NCI-H524 treated with DMSO at 0.1 percent for 48 hours (cell line): ENCODE measurements at places on chromosomes 7 and 10.

DNA sequence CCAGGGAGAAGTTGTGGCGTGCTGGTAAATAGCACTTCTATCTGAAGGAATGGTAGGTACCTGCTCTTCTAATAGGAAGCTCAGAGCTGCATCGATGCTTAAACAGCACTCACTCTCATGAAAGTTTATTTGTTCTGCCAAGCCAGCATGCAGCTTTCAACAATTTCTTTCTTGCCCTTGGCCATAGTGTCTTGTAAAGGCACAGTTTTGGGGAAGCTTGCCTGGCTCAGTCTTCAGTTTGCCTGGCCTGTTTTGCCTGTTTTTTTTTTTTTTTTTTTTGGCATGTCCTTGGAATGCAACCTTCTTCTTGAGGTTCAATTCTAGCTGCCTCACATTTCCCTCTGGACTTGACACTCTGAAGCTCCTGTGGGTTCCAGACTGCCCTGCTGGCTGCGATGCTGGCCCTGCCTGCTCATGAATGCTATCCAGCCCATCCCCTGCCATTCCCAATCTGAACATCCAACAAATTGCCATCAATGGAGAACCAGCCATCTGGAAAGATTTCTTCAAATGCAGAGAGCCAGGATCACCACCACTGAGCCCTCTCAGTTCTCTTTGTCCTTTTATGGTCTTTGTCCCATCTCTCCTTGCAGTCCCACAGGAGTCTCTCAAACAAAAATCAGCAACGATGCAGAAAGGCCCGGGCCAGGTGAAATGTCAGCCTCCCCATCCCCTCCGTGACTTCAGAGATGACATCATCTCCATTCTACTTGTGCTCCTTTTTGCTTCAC, 133.9 kb downstream of the ANLN start:
- no peak for DNase-seq

DNA sequence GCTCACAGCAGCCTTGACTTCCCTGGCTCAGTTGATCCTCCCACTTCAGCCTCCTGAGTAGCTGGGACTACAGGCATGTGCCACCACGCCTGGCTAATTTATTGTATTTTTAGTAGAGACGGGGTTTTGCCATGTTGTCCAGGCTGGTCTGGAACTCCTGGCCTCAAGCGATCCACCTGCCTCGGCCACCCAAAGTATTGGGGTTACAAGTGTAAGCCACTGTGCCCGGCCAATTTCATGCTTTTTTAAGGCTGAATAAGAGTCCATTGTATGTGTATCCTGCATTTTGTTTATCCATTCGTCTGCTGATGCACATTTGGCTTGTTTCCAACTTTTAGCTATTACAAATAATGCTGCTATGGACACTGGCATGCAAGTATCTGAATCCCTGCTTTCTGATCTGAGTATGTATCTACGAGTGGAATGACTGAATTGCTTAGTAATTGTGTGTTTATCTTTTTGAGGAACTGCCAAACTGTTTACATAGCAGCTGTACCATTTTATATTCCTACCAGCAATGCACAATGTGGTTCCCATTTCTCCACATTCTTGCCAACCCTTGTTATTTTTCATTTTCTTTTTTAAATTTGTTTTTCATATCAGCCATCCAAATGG, 37.3 kb upstream of the TPST1 start:
- no peak for DNase-seq

GRCh38 chr10:101569622-101570427, 18.2 kb downstream of the POLL start:
- DNase-seq = no peak

- DNase-seq = no peak
These were observed 73.1 kb upstream of the SAMD8 start for GRCh38 chr10:75038335-75038734.

- no peak for DNase-seq
These were observed 100.7 kb downstream of the HIP1 start for GRCh38 chr7:75637854-75638593.

DNA sequence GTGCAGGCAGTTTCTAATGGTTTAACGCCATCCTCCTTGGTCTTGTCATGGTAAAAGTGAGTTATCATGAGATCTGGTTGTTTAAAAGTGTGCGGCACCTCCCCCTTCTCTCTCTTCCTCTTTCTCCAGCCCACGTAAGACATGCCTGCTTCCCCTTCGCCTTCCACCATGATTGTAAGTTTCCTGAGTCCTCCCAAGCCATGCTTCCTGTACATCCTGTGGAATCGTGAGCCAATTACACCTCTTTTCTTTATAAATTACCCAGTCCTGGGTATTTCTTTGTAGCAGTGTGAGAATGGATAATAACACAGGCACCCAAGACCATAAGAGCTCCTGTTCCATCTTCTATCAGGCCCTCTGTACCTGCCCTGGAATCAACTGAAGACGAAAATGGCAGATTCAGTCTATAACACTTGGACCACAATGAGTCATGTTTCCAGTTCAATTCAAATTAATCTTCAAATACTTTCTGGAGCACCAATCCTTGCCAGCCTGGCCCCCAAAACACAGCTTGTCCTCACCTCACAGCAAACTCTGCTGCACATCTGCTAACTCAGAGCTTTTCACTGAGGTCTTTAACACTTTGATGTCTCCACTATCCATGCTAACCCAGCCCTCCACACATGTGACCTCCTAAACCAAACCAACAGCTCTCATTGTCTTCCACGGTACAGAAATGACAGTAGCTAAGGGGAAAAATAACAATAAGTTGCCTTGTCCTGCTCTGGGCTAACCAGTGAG, 73.2 kb downstream of the SFMBT2 start:
- DNase-seq = no peak

DNA sequence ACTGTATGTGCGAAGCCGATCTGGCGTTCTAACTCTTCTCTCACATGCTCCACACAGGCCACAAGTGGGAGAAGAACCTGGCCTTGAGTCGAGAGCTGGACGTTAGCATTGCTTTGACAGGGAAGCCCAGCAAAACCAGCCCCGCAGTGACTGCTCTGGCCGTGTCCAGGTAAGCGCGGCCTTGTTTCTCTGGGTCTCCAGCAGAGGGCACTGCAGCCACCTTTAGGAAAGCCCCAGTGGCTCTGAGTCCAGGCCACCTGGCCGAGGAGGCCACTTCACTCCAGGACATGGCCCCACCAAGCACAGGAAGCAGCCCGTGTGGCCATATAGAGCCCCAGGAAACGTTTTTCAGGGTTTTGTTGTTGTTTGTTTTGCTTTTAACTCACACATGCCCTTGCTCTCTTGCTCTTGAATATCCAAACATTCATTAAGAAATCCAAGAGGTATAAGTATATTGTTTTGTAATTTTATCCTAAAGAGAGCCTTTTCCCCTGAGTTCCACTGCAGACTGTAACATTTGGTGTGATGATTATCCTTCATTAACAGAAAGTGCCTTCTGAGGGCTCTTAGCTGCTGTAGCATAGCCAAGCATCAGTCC, 41.8 kb upstream of the LRRC18 start:
- no peak for DNase-seq

DNA sequence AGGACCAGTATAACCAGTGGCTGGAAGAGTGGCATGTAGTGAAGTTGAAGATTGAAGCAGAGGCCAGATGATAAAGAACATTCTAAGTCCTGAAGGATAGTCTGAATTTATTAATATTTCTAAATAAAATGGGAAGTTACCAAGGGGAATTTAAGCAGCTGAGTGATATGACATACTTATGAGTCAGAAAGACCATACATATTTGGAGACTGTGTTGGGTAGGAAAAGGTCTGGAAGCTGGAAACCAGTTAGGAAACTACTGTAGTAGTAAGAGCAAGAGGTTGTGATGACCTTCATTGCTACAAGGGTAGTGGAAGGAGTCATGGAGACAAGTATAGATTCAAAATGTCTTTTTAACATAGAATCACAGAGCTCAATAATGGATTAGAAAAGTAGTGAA, 752.3 kb downstream of the SUGCT start:
- DNase-seq = no peak

DNA sequence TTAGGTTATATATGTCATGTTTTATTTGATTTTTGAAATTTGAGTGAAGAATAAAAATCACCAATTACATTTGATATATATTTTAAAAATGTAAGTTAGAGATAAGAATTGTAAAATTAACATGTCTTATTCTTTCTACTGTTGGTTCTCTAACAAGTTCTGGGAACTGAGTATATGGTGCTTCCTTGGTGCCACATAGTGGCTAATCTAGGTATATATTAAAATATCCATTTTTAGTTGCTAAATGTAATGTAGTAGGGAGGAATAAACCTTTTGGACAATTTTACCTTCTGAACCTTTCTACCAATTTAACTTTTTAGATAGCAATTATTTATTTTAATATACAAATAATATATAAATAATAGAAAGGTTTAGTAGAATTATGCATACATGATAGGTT, 17.5 kb downstream of the CFAP69 start:
- no peak for DNase-seq

- DNase-seq = no peak
These were observed 10.1 kb upstream of the HPS1 start for GRCh38 chr10:98456686-98457482.

- no peak for DNase-seq
These were observed 177.8 kb downstream of the PIP4K2A start for GRCh38 chr10:22536620-22537019.

DNA sequence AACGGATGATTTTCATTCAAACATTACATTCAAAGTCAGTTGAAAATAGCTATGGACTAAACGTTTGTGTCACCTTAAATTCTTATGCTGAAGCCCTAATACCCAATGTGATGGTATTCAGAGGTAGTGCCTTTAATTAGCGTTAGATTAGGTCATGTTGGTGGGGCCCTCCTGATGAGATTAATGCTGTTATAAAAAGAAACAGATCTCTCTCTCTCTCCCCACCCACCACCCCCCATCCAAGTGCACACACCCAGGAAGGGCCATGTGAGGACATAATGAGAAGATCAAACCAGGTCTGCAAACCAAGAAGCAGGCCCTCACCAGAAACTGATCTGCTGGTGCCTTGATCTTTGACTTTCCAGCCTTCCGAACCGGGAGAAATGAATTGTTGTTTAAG, 44.2 kb downstream of the ZNF438 start:
- no peak for DNase-seq

DNA sequence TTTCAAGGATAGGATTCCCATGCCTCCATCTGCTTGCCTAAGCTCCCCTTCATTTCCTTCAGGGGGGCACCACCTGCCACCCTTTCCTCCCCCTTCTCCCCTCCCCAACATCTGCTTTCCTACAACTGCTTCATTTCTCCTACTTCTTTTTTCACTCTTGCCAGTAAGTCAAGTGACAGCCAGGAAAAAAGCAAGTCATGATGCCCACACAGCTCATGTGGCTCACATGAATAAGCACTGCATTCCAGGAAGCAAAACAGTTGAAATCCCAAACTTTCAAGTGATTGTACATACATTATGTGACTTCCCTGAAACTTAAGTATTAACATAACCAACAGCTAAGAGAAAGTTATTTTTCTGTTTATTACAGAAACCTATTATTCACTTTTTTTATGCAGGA, 78.6 kb downstream of the TNS3 start:
- DNase-seq = peak; percentile 79

GRCh38 chr10:31083765-31084184, 52.1 kb upstream of the ZNF438 start:
- DNase-seq = no peak

- DNase-seq = no peak
These were observed at the start of gene HK1 for GRCh38 chr10:69278446-69278963. HK1 (plus strand) TSS chr10:69278496.

GRCh38 chr7:90411510-90411909, 8.2 kb downstream of the CLDN12 start:
- no peak for DNase-seq

DNA sequence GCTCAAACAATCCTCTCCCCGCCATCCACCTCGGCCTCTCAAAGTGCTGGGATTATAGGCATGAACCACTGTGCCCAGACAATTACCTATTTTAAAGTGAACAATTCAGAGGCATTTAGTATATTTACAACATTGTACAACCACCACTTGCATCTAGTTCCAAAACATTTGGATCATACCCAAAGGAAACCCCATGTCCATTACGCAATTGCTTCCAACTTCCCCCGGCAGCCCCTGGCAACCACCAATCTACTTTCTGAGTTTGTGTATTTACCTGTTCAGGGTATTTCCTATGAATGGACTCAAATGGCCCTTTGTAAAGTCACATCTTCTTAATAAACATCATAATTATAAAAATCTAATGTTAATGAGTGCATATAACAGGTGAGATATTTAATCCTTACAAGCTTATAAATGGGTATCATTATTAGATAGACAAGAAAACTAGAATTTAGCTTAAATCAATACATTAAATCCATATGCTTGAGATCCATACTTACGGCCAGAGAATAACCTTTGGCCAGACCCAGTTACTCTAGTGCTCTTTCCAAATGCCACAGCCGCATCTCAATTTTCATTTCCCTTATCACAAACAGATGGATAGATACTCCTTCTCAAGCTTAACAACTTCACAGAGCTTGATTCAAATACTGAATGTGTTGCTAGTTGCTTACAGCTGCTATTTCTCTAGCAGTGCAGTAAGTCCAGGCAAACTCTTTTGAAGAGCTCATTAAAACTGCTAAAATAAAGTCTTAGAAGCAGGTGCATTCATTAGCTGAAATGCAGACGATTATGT, 133.4 kb upstream of the MKLN1 start:
- no peak for DNase-seq

DNA sequence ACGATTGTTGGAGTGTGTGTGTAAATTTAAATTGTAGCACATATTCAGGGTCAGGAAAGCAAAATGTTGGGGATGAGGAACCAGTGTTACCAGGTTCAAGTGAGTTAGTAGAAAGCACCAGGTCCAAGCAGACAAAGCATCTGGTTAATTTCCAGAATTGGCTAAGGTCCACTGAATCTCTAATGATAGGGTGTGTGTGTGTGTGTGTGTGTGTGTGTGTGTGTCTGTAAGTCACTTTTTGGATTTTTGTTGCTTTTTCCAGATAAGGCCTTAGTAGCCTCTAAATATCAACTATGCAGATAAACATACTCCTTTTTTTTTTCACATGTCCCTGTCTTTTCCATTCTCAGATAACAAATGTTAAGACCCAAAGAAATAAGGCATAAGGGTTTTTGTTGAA, 36.6 kb upstream of the FMC1 start:
- DNase-seq = no peak

DNA sequence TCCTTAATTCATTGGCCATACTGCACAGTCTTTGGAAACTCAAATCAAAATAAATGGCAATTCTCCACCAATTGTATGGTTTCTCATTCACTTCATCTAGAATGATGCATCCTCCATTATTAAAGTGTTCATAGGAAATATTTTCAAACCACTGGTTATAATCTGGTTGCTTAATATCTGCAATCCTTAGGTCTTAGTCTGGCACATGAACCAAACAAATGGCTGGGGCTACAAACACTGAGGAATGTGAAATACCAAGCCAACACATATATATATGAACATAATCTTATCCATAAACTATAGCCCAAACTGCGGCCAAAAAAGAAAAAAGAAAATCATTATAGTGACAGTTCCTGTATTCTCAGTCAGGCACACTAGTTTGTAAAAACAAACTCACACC, 5.7 kb upstream of the MSS51 start:
- DNase-seq = no peak
